Right forelimb (tissue), 1 donor: ENCODE measurements at places on chromosomes 12 and 14.

- DNase-seq, result no peak
These were observed 15.2 kb upstream of the RNASE12 start for GRCh38 chr14:20606190-20606901.

- DNase-seq, result no peak
These were observed 49.5 kb upstream of the RIC8B start for GRCh38 chr12:106724934-106725333.

DNA sequence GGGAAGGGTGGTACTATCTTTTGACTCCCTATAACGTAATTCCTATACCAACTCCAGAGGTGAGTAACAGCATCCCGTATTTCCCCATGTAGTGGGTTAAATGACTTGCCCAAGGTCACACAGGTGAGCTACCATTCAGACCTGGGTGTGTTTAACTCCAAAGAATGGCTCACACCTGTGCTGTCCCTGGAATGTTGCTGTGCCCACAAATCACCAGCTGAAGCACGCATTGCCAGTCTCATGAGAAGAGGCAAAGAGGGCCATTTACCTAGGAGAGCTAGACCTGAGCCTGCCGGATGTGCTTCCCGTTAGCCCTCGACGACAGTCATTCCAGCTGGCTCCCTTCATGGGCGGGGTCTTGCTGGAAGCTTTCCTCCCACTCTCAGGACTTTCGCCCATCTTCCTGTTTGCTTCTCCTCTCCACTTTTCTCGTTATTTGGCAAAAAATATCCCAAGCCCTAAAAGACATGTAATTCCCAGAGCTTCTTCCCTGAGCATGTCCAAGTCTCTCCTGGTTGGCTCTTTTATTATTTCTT is 106.6 kb upstream of the VASH1 start:
- DNase-seq, result no peak

DNA sequence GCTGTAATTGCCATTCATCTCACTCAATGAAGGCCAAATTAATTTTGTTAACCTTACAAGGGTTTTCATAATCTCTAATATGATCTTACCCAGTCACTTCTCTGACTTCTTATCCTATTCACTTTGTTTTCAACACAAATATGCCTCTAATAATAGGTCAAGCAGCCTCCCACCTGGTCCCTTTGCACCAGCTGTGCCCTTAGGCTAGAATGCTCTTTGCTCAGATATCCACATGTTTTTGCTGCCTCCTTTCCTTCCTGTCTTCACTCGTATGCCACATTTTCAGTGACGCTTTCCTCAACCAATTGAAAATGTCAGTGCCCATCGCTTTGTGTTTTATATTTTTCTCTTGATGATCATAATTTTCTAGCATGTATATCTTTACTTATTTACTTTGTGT is 106.4 kb upstream of the SYT10 start:
- no peak for DNase-seq

GRCh38 chr12:90896164-90896563 is 58.8 kb downstream of the CCER1 start:
- no peak for DNase-seq

DNA sequence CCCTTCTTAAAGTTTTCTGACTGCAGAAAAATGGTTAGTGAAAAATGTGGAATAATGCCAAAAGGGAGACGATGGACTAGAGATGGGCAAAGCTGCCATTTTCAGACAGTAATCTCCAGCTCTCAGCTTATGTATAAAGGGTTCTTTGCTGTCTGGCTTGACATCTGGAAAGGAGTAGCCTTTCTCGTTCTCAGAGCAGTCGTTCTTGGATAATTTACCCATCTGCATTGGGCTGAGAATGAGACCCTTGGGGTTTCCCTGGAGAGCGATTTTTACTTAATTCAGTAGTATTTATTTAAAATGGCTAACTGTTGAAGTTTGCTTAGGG is 1.2 kb downstream of the NUDT4 start:
- DNase-seq, result no peak

GRCh38 chr12:90854136-90854689 is 100.8 kb downstream of the CCER1 start:
- no peak for DNase-seq

DNA sequence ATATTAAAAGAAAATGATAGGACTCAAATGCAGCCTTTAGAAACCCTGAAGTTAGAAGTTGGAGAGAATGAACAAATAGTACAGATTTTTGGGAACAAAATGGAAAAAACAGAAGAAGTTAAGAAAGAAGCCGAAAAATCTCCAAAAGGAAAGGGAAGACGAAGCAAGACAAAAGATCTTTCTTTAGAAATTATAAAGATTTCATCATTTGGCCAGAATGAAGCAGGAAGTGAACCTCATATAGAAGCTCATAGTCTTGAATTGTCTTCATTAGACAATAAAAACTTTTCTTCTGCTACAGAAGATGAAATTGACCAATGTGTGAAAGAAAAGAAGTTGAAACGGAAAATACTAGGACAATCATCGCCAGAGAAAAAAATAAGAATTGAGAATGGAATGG is 31.4 kb upstream of the TOMM20L start:
- DNase-seq, result no peak

DNA sequence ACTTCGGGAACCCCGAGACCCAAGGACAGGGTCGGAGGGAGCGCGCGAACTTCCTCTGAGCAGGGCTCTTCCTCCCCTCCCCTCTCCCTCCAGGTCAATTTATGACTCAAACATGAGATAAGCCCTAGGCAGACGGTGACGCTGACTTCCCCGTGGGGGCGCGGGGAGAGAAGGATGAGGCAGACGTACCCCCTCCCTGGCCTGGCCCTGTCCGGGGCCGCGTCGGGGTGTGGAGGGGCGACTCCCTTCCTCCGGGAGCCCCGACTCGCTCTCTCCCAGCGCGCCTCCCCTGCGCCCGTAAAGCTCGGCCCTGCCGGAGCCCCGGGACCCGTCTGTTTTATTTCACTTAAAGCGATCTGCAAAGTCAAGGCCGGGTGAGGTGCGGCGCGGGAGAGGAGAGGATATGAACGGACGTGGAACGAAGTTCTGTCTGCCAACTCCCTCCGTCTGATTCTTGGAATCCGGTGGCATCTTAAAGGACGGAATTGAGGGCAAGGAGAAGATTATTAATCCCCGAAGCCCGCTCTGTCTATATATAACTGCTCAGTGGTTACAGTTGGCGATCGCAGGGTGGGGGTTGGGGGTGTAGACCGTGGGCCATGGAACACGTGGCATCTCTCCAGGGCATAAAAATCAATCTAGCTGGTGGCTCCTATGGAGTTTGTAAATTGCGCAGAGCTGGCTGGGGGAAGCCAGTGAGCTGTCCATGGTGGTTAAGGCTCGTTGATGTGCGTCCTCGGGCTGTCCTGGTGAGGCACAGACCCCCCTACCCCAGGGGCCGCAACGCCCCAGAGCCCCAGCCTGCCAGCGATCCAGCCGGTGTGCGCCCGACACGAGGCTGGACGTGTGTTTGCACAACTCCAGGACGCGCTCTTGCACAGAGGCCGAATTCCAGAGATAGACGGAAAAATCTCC is 2.9 kb upstream of the PTHLH start:
- DNase-seq, result peak; percentile 78

DNA sequence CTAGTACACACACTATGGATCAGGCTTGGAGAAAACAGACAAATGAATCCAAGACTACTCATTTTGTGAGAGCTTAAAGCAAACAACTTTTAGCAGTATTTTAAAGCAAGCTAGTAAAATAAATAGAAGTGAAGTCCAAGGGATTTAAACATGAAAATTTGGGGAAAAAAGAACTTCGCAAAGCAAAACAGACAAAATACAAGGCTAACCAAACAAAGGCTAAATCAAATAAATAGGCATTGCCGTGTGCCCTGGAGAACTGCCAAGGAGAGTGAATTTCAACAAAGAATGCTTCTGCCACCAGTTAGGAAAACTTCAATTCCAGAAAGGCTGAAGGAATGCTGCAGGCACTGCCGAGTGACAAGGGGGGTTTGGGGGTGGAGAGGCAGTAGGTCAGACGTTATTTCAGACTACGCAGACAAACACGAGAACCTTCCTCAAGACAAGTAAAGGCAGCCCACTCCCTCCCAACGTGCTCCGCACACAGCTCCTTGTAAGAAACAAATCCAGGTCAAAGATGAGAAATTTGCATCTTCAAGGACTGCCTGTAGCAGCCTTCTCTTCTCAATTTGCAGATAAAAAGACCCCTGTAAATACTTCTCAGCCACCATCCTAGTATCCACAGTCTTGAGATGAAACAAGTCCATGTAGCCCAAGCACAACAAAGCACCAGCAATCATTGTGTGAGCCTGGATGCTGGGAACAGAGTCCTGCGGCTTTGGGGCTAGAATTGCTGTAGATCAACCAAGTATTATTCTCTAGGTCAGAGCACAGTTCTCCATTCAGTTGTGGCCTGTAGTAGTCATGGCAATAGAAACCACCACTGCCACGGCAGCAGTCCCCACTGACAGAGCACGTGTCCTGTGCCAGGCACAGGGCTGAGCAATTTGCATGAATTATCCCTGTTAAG is 43.3 kb downstream of the EFCAB11 start:
- peak; percentile 63 for DNase-seq

DNA sequence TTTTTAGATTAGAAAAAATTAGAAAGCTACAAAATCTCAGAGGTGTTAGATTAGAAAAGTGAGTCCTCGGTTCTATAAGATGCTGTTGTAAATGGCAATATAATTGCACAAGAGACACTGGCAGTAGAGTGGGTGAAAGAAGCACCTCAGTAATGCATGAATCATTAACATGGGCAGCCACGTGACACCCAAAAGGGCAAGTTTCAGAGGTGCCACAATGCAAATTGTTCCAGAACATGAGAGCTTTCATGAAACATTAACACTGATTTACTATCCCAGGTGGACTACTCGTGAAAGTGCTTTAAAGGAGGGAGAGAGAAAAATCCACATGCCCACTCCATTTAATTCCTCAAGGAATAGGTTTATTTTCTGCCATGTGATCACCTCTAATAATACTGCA is 108.4 kb downstream of the PTPRR start:
- no peak for DNase-seq

- DNase-seq, result no peak
These were observed 214.9 kb downstream of the ADAMTS20 start for GRCh38 chr12:43336962-43337555.
